ENCODE measurements at places on chromosomes 3 and 15.

- DNase-seq, result no peak
Observed at GRCh38 chr3:121794264-121794983, 40.4 kb downstream of the IQCB1 start.

GRCh38 chr15:55403531-55403930, 4.6 kb downstream of the CCPG1 start:
- DNase-seq, result no peak

DNA sequence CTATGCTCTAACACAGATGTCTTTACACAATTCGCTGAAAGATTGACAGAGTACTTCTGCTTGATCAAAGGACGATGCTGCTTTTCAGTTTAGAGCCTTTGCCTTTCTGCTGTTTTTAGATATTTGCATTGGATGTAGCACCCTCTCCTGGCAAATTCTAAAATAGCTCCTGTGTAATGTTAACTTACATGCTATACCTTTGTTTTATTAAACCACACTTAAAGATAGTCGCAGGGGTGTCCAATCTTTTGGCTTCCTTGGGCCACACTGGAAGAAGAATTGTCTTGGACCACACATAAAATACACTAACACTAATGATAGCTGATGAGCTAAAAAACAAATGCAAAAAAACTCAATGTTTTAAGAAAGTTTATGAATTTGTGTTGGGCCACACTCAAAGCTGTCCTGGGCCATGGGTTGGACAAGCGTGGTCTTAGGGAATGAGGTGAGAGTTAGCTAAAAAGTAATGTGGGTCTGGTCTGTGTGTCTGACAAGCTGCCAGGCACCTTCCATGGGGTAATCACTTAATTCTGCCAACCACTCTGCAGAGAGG, 62.9 kb downstream of the ATG7 start:
- DNase-seq, result peak; percentile 47

- DNase-seq, result no peak
Observed at GRCh38 chr3:126300761-126301481, 56.3 kb downstream of the KLF15 start.

DNA sequence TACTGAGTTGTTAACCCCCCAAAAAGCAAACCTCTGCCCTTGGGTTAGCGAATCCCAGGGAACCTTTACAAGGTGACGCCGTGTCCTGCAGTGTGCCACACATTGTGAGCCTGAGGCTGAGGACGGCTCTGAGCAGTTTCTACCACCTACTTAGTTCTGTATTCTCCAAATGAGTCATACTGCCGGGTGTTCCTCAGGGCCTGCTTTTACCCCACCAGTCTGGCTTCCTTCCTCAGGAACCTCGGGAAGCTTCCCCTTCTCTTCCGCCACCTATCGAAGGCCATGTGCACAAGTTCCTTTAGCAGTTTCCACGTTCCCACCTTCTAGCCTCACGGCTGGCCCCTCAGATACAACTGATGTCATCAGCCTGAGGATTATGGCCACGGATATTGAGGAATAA, 384.0 kb upstream of the TPM1 start:
- DNase-seq, result no peak

DNA sequence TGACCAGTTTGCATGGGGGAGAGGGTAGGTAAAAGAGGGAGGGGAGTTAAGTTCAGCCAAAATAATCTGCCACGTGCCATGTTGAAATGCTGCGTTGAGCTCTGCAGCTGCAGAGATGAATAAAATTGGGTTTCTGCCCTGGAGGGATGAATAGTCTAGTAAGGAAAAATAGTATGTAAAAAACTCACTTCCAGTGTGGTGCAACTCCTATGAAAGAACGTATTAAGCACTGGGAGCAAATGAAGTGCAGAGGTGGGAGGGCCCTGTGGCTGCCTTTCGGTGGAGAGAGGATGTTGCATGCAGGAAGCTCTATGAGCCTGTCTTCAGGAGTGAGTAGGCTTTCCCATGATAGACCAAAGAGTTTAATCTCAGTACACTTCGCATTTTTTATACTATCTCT, 8.6 kb downstream of the CEP63 start:
- DNase-seq, result no peak

DNA sequence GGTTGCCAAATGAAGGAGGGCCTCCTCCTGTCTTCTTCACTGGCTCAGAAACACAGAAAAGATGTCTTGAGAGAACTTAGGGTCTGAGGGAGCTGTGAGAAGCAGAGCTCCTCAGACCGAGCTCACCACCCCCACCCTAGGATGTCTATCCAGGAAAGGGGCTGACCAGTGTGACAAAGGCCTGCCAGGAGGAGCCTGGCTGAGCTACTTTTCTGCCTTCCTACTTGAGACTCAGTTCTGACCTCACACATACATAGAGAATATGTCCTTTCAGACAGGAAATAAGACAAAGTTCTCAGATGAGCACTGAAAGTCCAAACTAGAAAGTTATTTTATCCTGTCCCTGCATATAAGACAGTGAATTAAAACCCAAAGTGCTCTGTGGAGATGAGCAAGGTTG, 54.5 kb downstream of the KIF9 start:
- no peak for DNase-seq

GRCh38 chr15:28043691-28044091, 55.4 kb downstream of the OCA2 start:
- DNase-seq, result no peak

GRCh38 chr3:133821767-133822638, 16.4 kb downstream of the SRPRB start:
- peak; percentile 44 for DNase-seq

DNA sequence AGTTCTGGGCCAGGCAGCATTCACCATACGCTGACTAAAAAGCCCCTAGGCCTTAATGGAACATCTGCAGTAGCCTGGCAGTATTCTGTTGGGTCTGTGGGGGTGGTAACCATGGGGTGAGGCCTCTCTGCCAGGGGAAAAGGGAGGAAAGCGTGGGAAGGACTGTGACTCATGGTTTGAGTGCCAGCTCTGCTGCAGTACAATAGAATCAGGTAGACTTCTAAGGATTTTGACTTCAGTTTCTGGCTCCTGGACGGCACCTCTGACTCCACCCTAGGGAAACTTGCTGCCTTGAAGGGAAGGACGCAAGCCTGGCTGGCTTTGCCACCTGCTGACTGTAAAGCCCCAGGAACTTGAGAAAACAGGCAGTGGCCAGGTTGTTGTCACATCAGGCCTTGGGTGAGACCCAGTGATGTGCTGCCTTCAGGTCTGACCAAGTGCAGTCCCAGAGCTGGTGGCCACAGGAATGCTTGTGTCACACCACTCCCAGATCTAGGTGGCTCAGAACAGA, 148.6 kb downstream of the SUCNR1 start:
- no peak for DNase-seq

GRCh38 chr3:18745472-18745871, 320.3 kb upstream of the SATB1 start:
- DNase-seq, result no peak

GRCh38 chr3:48852151-48852550, 4.5 kb upstream of the PRKAR2A start:
- no peak for DNase-seq

DNA sequence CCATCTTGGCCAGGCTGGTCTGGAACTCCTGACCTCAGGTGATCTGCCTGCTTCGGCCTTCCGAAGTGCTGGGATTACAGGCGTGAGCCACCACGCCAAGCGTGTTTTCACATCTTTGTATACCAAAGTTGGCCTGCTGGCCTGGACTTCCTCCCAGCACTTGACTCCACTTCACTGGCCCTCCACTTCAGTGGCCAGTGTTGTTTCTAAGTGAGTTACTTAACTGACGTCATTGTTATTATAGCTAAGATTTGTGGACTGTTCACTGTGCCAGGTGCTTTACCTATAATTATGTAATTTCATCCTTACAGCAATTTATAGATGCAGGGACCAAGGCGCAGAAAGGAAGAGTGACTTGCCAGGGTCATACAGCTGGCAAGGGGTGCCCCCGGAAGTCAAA, 52.0 kb downstream of the HRH1 start:
- DNase-seq, result no peak

GRCh38 chr3:106740116-106740515, 637.1 kb upstream of the CCDC54 start:
- no peak for DNase-seq

DNA sequence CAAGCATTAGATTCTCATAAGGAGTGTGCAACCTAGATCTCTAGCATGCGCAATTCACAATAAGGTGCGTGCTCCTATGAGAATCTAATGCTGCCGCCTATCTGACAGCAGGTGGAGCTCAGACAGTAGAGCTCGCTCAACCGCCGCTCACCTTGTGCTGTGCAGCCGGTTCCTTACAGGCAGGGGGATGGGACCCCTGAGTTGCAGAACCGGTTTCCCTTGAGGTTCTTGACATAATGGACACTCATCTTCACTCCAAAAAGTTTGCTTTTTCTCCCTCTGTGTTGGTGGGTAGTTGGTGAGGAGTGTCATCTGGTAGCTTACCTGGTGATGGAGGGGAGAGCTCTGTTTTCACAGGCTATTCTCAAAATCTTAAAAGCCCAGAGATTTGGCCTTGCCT, 324.0 kb upstream of the TBL1XR1 start:
- no peak for DNase-seq

DNA sequence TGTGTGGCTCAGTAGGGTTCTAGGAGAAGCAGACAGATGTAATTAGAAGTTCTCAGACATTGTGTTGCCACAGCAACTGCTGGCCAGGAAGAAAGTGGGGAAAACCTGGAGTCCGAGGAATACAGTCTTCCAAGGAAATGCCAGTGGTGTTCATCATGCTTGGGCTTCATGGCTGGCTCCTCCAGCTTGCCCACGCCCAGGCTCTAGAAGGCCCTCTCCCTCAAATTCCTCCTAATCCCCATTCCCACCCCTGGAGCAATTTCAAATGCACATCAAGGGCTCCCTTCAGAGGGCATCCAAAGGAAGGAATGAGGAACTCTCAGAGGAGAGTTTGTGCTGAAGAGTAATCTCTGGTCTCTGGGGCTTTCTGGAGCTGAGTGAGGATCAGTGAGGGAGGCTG, 21.9 kb downstream of the FSTL1 start:
- DNase-seq, result no peak

- DNase-seq, result no peak
Observed at GRCh38 chr15:93307513-93307912, 218.5 kb upstream of the RGMA start.

DNA sequence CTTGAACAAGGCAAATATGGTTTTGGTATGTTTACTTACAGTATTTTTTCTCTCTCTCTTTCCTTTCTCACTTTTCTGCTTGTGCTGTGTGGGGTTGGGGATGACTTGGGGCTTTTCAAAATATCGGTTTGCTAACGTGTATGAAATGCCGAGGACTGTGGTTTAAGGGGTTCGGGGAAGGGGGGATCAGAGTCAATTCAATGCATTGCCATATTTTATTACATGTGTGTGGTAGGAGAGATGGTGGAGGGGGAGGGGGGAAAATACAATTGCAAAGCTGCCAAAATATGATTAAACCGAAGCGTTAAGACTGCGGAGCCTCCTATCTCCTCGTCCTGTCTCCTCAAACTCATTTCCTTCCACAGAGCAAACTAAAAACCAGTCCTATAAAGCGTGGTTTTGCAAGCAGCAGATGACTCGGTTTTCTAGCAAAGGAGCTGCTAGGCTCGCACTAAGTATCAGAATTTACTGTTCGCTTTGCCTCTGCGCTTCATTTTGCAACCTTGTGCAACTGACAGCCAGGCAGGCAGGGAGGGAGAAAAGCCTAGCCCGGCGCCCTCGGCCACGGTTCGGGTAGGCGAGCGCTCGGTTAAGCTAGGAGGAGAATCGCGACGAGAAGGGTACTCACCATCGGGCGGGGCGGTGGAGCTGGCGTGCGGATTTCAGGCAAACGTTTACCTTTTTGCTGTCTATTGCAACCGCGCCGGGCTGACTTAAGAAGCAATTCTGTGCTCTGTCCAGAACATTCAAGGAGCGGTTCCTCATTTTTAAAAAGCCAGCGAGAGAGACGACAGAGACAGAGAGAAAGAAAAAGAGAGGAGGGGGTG, 4.0 kb upstream of the NR2F2 start:
- DNase-seq, result peak; percentile 80

DNA sequence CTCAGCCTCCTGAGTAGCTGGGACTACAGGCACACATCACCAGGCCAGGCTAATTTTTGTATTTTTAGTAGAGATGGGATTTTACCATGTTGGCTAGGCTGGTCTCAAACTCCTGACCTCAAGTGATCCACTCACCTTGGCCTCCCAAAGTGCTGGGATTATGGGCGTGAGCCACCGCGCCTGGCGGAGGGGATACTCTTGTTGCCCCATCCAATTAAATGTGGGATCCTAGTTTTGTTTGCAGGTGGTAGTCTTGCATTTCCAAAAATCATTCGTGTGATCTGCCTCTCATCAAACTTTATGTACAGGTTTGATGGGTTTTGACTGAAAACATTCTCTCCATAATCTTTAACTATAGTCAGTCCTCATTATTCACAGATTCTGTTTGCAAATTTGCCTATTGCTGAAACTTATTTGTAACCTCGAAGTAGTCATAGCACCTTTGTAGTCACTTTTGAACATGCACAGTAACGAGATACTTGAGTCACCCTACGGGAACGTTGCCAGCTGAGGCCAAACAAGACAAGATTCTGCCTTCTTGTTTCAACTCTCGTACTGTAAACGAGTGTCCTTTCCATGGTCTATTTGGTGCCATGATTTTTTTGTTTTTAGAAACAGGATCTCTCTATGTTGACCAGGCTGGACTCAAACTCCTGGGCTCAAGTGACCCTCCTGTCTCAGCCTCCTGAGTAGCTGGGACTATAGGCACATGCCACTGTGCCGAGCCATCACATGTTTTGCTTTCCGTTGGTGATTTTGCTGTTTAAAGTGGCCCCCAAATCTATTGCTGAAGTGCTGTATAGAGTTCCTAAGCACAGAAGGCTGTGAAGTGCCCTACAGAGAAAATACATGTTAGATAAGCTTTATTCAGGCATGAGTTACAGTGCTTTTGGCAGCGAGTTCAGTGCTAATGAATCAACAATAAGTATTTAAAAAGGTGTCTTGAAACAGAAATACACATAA, 8.1 kb upstream of the MAPK6 start:
- no peak for DNase-seq

DNA sequence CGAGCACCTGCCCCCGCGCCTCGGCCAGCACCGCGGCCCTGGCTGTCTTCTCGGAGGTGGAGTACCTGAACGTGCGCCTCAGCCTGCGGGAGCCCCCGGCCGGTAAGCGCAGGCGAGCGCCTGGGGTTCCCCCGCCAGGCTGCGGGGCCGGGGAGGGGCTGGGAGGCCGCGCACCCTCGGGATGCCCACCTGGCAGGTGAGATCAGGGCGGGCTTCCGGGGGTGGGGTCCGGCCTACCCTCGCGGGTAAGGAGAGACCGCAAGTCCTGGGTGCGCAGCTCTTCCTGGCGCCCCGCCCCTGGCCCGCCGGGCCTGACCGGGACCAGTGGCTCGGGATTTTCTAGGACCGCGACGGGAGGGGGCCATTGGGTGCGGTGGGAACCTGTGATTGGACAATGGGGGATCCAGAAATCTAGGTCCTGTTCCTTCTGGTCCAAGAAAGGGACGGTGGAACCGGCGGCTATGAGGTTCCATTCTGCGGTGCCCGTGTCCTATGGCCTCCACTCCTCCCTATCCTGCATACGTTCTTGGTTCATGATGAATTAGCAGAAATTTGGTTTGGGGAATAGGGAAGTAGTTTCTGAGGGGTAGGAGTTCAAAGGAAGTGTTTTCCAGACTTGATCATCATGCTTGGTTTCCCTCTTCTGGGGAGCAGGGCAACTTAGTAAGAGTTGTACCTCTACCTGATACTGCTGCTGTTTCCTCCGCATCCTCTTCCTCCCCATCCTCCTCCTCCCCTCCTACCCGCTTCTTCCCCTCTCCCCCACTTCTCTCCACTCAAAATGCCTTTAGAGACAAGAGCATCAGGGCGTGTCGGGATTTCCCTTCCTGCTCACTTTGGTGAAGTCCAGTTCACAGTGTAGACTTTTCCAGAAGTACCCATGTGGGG, 808 bp downstream of the ARRDC4 start:
- DNase-seq, result peak; percentile 42
